Activated CD4-positive, alpha-beta T cell treated with anti-CD3 and anti-CD28 coated beads for 48 hours (primary cell): ENCODE measurements at places on chromosomes 5 and 9.

DNA sequence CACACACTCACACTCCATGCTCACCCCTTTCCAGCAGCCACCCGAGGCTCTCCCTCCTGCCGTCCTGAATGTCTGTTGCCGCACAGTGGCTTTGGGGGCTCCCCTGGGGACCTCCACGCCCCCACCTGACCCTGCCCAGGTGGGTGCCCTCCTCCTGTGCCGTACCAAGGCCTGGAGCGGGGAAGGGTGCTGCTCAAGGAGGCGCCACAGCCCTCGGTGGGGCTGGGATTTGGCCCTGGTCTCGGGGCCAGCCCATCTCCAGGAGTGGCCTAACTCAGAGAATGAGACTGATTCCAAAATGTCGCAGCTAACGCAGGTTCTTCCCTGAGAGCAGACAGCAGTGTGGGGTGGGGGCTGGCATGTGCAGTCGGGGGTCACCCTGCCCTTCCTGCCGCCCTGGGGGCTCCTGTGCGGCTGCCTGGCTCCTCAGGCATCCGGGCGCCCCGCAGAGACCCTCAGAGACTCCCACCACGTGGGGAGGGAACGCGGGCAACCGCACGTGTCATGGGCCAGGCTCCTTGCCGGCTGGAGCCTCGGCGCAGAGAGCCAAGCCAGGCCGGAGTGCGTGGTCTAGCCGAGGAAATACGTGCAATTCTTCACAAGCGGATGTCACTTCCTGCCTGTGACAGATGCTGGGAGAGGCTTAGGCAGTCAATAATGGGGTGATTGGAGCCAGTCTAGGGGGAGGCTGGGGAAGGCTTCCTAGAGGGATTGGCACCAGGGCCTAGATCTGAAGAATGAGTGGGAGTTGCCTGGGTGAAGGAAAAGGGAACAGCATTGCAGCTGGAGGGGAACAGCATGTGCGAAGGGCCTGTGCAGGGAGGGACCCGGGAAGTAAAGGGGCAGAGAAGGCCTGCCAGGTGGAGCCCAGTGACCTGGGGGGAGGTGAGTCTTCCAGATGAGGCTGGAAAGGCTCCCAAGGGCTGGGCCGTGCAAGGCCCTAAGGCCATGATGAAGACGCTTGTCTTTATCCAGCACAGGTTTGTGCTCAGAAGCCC lies 44.1 kb downstream of the C9orf50 start:
- no peak for DNase-seq

DNA sequence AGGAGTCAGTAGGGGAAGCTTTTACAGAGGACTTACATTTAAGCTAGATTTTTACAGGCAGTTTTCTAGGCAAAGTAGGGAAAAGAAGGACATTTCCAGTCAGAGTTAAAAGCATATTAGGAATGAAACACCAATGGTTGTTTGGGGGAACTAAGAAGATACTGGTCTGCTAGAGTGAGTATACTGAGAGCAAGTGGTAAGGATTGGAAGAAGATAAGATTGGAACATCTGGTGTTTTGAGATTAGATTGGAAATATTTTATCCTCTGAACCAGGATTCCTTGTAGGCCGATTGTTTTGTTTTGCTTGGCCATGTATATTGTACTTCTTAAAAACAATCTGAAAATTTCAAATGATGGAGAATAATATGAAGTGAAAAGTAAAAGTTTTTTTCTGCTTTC lies 7.7 kb downstream of the FBXO38 start:
- DNase-seq = no peak

DNA sequence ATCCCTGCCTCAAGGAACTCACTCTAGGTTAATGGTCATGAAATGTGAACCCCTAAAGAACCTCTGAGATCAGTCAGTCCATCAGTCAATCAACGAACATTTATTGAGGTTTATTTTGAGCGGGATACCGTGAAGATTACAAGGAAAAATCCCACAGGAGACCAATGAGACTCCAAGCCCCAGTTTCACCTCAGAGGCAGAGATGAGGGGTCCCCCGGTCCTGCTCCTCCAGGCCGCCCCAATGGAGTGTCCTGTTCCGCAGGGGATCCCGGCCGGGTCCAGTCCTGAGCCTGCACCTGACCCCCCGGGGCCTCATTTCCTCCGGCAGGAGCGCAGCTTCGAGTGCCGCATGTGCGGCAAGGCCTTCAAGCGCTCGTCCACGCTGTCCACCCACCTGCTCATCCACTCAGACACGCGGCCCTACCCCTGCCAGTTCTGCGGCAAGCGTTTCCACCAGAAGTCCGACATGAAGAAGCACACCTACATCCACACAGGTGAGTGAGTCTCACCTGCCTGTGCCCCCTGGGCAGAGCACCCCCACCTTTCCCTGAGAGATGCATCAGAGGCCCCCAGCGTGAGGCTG lies 11.0 kb downstream of the GFI1B start:
- no peak for DNase-seq

DNA sequence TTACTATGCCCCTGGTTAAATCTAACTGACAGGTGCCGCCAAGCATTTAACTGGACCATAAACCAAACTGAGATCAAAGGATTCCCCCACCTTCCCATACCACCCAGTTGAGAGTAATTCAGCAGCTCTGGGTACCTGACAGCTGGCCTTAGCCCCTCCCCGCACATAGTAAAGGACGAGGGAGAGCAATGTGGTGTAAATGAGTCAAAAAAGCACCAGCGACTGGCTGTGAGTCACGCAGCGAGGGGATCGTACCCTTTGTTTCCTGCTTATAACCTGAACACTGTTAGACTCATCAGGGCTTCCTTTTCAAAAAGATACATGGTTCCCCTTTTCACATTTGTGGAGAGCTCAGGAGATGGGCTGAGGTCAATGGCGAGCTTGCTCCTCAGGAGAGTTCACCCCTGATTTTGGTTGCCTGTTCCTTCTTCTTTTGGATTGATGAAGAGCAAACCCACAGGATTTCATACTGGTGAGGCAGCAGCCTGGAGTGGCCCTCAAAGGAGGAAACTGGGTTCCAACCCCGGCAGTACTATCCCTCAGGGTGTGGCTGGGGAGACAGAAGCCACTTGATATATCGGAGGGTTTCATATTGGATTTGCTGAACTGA lies 71.5 kb downstream of the ANKRD33B start:
- DNase-seq = peak; percentile 89

DNA sequence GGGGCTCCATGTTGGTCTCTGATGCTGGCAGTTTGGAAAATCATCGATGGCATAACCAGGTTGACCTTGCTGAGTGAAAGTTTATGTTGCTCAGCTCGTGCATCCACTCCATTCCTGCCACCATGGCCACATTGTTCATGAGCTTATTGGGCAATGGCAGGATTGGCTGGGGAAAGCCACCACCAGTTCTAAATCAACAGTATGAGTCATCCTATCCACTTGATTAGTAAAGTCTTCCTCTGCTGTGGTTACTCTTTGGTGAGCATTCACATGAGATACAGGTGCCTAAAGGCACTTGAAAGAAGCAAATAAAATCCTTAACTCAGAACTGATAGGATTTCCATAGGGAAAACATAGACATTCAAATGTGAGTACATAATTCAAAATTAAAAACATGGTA lies 131.8 kb upstream of the FBN2 start:
- no peak for DNase-seq

DNA sequence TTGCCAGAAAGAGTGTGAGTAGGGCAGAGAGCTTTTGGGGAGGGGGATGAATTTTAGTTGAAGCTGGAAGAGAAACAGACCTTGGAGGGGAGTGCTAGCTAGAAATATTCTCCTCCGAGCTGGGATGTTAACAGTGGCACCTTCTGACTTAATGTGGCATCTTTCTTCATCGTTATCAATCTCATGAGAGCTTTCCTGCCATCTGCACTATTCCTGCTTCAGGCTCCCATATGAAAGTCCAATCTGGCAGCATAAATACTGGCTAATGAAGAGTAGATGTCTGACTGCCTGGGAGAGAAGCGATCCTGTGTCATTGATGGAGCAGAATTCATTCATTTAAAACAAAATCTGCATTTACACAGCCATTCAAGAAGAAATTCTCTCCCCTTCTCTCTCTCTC lies 284.5 kb downstream of the TMEM38B start:
- DNase-seq = no peak

DNA sequence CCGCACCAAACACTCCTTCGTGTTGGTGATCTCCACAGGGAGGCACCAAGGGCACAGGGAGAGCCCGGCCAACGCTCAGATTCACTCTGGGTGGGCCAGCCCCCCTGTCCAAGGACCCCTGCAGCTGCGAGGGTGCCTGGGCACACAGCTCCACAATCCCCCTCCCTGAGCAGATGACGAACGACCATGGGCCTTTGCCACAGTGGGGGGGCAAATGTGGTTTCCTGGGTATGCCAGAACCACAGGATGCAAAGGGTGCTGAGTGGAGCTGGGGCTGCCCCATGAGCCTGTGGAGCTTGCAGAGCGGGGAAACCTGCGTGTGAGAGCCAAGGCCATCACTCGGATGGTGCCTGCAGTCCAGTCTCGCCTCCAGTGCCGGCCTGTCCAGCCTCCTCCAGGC lies 31.0 kb downstream of the LPCAT1 start:
- no peak for DNase-seq

GRCh38 chr9:121222524-121223171 lies 21.0 kb upstream of the RAB14 start:
- DNase-seq = no peak

DNA sequence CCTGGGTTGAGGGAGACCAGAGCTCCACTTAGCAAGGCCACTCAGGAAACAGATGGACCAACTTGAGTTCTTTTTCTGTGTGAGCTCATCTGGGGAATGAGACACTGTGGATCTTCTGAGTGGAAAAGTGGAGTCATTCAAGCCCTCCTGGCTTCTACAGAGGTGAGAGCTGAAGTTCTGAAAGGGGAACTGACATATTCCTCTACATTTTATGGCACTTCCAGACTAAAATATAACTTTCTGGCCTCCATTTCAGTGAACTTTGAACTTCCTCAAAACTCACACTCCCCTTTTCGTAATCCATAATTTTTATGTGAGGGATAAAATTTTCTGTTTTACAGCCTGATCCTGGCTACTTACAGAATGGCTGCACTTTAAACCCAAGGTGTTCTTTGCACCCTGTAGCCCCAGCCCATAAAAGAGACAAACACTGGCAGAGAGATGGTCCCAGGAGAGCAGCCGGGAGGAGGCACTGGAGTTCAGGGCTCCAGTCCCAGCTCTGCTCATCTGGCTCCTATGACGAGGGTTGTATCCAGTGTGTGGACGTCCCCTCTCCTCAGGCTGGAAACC lies 10.8 kb downstream of the SPAAR start:
- no peak for DNase-seq

DNA sequence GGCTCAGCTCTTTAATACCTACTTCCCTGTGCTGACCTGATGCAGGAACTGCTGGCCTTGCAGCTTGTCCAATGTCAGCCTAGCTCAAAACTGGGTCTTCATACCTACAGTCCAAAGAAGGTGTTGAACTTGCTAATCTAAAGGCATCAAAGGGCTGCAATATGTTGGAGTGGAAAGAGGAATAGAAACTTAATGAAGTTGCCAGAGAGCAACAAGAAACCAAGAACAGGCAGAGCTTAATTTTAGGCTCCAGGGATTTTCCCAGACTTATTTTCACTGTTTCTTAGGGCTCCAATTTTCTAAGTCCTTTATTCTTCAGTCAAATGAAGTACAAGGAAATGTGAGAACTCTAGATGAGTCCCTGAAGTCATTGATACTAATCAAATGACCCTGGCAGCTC lies 17.6 kb upstream of the ERCC6L2 start:
- DNase-seq = no peak

DNA sequence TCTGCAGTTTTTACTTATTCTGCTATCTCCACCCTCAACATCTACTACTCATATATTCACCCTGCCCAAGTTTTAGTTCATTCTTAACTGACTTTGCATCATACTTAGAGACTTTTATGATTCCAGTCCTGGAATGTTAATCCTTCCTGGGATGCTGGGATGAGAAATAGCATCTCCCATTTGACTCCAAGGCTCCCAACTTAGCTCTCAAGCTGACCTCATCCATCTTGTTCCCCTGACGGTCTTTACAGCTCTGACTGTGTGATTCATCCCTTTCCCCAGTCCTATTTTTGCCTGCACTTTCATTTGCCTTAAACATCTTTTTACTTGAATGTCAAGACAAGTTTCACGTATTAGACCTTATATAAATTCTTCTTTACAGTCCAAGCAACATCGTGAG lies 297.8 kb downstream of the EPB41L4A start:
- no peak for DNase-seq

GRCh38 chr9:89687188-89687587 lies 82.4 kb downstream of the GADD45G start:
- no peak for DNase-seq

- no peak for DNase-seq
These were observed 164.7 kb upstream of the LHFPL2 start for GRCh38 chr5:78813286-78813685.

DNA sequence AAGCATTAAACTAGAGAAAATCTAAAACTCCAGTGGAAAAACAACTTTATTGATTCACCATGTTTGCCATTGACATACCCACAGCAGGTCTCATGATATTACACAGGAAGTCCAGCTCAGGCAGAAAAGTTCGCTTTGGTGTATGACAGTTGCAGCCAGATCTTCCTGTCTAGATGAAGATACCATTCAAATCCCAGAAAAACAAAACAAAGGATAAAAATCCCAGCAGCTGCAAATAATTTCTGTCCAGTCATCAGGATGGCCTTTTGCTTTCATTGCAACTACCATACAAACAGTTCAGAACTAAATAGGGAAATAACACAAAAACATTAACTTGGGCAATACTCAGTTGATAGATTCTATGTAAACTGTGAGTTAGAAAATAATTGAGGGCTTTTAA lies 136.0 kb upstream of the NREP start:
- DNase-seq = no peak

DNA sequence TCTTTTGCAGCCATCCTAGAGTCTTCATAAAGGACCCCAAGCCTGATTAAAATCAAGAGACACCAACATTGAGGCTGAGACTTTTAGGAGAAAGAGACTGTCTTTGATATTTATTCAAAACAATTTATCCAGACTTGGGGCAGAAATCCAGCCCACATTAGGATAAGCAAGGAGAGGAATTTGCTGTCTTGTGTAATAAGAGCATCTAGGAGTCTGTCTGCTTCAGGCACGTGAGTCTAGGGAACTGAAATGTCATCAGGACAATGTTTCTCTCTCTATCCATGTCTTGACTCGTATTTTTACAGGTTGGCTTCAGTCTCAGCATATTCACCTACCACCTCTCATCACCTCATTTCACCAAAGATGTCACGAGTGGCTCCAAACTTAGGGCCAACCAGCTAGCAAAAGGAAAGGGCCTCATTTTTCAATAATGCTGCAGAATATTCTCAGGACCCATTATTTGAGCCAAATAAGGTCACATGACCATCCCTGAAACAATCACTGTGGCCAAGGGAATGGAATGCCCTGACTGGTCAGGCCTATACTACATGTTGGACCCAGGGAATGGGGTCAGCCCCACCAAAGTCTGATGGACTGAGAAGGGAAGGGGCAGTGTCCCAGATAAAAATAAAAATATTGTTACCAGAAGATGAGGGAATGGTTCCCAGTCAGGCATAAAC lies 70.3 kb upstream of the SAP30L start:
- no peak for DNase-seq

- no peak for DNase-seq
These were observed 6.8 kb upstream of the ZNF79 start for GRCh38 chr9:127417131-127418036.

DNA sequence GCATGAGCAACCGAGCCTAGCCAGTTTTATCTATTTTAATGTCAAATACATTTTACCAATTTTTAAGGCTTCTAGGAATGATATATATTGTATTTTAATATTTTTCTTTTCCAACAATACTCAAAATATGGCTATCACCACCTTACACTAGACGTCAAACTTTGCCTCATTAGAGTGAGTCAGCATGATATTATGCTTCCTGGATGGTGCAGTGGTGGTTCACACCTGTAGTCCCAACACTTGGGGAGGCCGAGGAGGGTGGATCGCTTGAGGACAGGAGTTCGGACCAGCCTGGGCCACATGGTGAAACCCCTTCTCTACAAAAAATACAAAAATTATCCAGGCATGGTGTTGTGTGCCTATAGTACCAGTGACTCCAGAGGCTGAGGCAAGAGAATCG lies 7.3 kb upstream of the CDC14B start:
- no peak for DNase-seq
